Activated T-helper 2 cell treated with anti-CD3 and anti-CD28 coated beads, Interferon-gamma antibody, Interleukin-2, Interleukin-4, amounts not matched to agents 10 μg/mL and 5 μg/mL and 100 μg/mL, durations not matched to agents 14 hours and 24 hours and 36 hours (primary cell): ENCODE measurements at places on chromosomes 2 and 18.

DNA sequence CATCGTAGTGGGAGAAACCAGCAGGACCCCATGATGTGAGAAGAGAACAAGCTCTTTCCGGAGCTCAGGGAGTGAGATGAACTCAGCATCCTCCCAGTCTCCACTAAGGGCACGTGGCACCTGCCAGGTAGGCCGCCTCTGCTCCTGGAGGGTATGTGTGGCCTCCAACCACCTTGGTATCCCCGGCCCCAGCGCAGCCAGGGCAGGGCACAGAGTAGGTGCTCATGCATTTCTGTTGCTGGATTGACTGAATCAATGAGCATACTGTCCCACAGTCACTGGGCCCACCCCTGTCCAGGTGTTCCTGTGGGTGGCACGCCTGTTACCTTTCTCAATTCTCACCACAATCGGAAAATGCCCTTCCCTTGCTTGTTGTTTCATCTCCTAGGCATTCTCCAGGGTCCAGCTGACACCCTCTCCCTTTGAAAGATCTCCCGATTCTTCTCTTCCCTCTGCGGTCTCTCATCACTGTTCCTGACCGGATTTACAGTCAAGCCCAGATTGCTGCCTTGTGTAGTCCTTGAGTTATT is 138.5 kb upstream of the SMAD2 start:
- no peak for DNase-seq

GRCh38 chr2:201674794-201675193 is 23.6 kb downstream of the MPP4 start:
- no peak for DNase-seq

DNA sequence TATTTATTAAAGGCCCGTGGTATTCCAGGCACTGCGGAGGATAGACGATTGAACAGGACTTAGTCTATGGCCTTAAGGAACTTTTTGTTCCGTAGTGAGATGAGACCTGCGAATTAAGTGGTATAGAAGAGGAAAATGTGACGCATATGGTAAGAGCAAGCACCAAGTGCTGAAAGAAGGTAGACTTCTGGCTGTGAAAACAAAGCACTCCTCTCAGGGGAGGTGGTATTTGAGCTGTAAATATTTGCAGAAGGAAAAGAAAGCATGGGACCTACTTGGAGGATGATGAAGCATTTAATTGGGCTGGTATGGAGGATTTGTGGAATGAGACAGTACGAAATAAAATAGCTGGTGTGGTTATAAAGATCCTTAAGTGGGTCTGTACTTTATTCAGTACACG is 62.5 kb downstream of the GPR39 start:
- no peak for DNase-seq

DNA sequence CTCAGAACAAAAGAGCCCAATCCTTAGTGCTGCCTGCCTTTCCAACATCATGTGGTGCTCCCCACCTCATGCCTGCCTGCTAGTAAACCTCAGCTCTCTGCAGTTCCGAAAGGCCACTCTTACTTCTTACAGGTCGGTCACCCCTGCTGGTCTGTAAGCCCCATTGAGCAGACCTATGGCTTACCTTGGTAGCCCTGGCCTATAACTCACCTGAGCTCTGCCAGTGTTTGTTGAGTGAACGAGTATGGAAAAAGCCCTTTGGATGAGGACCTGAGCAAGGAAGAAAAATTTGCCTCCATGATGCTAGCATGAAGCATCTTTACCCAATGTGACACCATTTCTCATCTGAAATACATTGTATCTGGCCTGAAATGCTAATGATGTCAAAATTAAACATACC is 83.3 kb downstream of the LIPG start:
- DNase-seq: no peak

GRCh38 chr2:168666339-168666738 is 136.1 kb upstream of the NOSTRIN start:
- no peak for DNase-seq

GRCh38 chr18:78522507-78522906 is 457.1 kb upstream of the SALL3 start:
- no peak for DNase-seq

GRCh38 chr2:73451263-73451972 is 65.8 kb downstream of the ALMS1 start:
- DNase-seq: no peak

DNA sequence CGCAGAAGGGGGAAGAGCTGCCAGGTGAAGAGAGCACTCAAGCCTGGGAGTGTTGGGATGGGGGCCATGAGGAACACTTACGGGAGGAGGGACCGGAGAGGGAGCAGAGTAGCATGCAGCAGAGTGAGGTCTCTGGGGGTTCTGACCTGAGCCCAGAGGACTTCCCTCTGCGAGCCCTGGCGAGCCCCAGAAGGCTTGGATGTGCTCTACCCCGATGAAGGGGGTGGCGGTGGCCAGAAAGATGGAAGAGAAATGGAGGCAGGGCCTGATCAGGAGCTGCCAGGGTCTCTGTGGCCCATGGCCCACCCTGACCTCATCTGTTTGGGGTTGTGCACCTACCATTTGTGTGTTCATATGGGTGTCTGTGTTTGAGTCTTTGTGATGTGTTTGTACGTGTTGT is 42.0 kb downstream of the CROCC2 start:
- no peak for DNase-seq

- DNase-seq: no peak
These were observed 13.7 kb downstream of the INO80C start for GRCh38 chr18:35484034-35484433.

DNA sequence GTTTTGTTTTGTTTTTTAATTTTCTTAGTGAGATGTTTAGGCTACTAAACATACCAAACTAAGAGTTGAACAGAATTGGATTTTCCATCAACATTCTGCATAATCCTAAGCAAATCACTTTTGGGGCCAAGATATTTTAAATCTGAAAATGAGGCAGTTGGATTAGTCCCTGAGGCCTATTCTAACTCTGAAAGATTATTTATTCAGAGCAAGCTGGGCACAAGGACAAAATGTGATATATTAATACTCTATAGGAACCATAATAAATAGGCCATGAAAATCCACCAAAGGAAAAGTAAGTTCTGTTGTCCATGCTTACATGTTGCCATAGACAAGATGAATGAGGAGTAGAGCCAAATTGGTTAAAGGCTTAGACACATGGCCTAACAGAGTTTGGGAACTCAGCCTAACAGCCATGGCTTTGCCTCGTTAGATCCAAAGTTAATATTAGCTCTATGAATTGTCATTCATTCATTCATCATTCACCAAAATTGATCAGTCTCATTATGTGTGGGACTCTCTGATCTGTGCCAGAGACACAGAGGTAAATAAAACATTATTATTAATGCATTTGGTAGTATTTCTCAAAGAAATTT is 183.5 kb downstream of the SCG2 start:
- no peak for DNase-seq
